ENCODE measurements at places on chromosomes 1 and 21.

DNA sequence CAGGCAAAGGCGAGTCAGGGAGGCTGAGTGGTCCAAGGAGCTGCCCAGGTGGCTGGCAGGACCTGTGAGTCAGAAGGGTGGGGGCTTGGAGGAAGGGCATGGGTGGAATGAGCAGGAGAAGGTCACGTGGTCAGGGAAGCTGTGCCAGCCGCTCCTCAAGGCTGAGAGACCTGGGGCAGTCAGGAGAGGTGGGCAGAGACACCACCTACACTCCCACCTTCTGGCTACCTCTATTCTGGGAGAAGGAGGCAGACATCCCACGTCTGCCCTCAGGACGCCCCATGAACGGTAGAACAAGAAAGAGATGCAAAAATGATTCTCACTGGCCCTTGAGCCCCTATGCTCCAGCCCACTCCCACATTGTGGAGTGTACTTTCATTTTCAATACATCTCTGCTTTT is 151.8 kb upstream of the RAB4A start:
- no peak for DNase-seq

DNA sequence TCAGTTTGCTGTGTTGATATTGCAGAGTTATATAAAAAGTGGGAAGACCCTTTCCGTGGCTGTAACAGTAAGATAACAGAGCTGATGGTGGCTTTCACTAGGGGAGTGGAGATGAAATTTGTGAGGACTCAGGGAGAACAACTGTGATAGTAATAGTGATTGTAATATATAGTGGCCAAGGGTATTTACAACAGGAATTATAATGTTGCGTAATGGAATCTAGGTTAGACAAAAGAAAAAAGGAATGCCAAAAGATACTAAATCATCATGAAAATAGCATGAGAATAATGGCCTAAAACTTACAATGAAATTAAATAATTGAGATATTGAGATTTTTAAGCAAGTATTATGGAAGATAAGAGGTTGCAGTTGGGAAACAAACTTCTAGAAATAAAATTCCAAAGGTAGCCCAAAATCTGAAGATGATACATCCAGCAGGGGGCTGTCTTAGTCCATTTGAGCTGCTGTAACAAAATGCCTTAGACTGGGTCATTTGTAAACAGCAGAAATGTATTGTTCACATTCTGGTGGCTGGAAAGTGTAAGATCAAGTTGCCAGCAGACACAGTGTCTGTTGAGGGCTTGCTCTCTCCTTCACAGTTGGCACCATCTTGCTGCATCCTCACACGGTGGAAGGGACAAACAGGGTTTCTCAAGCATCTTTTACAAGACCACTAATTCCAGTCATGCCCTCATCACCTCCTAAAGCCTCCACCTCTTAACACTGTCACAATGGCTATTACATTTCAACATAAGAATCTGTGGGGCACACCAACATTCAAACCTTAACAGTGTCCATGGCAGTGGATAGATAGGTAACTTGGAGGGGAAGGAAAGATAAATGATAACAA is 711.2 kb downstream of the MRPL39 start:
- no peak for DNase-seq

- no peak for DNase-seq
Observed at GRCh38 chr1:204240233-204240632, 26.4 kb upstream of the GOLT1A start.

- DNase-seq: no peak
Observed at GRCh38 chr1:39927538-39927937, 25.8 kb upstream of the MYCL start.

DNA sequence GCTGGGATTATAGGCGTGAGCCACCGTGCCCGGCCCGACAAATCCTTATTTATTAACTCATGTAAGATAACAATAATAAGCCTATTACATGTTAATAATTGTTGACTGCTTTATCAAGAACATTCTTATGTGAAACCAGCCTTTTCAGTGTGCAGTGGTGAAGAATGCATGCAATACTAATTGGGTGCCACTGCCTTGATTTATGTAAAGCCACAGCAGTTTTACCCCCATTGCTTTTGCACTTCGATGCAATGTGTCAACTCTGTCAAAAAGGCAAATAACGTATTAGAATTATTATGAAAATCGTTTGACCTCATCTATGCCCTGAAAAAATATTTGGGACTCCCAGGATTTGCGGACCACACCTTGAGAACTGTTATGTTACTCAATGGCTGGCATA is 18.3 kb downstream of the NPR1 start:
- DNase-seq: no peak

DNA sequence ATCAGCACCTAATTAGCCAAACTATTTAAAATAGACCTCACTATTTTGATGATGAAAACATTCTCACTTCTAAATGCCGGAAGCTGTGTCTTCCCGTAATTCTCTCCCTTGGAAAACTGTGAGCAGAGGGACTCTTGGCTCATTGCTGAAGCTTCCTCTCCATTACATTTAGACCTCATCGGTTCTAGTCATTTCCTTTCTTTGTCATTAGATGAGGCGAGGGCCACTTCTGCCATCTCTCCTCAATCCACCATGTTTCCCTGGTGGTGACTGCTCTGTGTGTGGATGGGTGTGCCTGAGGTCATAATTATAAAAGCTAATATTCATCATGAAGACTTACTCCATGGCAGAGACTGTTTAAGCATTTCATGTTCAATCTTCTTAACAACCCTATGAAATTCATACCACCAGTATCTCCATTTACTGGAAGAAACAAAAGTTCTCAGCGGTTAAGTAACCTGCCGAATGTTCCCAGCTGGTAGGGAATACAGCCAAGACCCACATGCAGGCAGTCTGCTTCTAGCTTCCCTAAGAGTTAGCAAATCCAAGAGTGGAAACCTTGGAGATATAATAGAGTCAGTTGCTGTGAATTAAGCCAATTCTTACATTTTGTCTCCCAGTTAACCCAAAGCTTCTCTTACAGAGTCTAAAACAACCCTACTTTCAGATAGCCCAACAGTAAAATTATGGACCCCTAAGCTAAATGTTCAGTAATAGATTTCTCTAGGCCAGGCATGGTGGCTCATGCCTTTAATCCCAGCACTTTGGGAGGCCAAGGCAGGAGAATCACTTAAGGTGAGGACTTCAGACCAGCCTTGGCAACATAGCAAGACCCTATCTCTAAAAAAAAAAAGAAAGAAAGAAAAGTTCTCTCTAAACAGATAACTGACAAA is 156.2 kb downstream of the ZBTB18 start:
- no peak for DNase-seq

GRCh38 chr1:89635825-89636815 is 3.2 kb downstream of the LRRC8C start:
- DNase-seq: no peak

GRCh38 chr1:55055084-55055882 is 15.9 kb downstream of the PCSK9 start:
- no peak for DNase-seq

DNA sequence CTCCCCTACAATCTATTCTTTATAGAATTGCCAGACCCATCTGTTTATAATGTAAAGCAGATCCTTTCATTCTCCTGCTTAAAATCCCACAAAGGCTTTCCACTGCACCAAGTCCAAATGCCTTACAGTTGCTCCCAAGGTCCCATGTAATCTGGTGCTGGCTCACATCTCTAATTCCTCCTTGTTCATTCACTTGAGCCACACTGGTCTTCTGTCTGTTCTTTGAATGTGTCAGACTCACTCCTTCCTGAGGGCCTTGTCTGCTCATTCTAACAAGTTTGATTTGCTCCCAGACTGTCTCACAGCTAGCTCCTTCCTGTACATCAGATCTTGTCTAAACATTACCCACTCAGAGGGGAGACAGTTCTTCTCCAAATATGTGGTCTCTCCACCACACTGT is 38.9 kb downstream of the ALG14 start:
- no peak for DNase-seq

- no peak for DNase-seq
Observed at GRCh38 chr1:107342316-107342715, 201.5 kb downstream of the NTNG1 start.

- DNase-seq: no peak
Observed at GRCh38 chr1:10599194-10599861, 124.6 kb downstream of the PEX14 start.

- no peak for DNase-seq
Observed at GRCh38 chr1:49364676-49365075, 588.0 kb upstream of the BEND5 start.

GRCh38 chr1:52947490-52947889 is 20.4 kb downstream of the SCP2 start:
- DNase-seq: no peak

- DNase-seq: no peak
Observed at GRCh38 chr1:207875532-207875931, 35.4 kb downstream of the CD34 start.

DNA sequence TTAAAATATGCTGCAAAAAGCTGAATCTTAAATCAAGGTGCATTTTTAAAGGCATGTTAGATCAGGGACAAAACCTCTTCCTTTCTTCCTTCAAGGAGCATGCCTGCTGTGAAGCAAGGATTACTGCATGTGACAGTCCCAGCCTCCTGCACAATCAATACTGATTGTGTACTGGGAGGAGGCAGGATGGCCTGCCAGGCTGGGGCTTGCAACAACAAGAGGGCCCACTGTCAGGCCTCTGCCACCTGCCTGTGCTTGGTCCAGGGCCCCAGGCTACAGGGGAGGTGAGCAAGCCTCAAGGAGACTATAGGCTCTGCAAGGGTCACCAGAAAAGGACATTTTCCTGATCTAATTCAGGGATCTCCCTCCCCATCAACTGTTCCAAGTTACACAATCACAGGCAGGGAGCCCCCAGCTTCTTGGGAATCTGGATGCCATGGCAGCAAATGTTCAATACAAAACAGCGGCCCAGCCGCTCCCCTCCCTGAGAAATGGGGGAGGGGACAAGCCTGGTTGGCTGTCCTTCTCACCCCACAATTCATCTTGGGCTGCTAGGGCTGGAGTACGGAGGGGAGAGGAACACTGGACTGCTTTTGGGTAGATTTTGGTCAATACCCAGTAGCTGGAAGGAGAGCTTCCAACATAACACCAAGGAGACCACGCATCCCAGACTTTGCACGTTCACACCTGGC is 76.7 kb downstream of the SSBP3 start:
- no peak for DNase-seq

- no peak for DNase-seq
Observed at GRCh38 chr1:197092491-197093023, 25.5 kb upstream of the F13B start.

GRCh38 chr1:221444346-221444745 is 297.5 kb downstream of the DUSP10 start:
- DNase-seq: no peak

GRCh38 chr1:157390651-157391050 is 161.7 kb downstream of the FCRL5 start:
- DNase-seq: no peak

GRCh38 chr1:231630558-231631205 is 4.1 kb downstream of the DISC1 start:
- no peak for DNase-seq

DNA sequence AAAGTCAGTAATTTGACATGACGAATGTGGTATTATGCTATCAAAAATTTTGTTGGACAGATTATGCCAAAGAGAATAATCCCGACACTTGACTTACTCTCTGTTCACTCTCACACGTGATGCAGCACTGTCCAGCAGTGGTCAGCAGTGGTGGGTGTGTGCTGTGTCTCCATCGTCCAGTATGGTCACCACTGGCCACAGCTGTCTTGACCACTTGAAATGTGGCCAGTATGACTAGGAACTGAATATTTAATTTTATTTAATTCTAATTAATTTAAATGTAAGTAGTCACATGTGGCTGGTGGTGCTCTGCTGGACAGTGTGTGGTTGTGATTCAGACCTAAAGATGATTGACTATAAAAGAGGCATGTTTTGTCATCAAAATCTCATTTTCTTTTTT is 24.0 kb downstream of the URB2 start:
- no peak for DNase-seq

- no peak for DNase-seq
Observed at GRCh38 chr1:111082421-111083203, 57.3 kb downstream of the DRAM2 start.

DNA sequence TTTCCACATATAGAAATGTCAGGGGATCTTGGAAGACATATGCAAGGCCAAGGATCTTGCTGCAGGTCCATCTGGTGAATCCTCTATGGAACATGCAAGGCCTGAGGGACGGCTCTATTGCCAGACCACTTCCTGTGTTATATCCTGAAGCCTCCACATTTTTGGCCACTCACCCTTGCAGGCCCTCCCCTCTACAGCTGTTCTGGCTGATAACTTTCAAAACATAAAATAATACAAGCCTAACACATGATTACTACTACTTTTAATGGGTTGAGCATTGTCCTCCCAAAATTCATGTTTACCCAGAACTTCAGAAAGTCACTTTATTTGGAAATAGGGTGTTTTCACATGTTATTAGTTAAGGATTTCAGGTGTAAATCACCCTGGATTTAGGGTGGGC is 18.5 kb upstream of the LYPLAL1 start:
- DNase-seq: no peak

GRCh38 chr1:116151739-116152576 is 40.8 kb downstream of the MAB21L3 start:
- peak; percentile 59 for DNase-seq

DNA sequence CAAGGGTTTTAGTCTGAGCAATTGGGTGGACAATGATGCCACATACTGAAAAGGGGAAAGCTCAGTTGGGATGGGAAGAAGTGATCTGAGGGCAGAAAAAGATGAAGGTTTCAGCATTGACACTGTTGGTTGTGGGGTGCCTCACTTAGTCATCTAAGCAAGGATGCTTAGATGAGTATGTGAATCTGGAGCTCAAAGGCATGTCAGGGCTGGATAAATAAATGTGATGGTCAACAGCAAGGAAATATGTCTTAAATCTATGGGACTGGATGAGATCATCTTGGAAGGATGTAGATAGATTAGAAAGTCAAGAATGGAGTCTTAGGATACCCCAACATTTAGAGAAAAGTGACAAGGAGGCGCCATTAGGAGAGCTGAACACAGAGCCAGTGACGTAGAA is 114.6 kb downstream of the ZBTB18 start:
- no peak for DNase-seq

DNA sequence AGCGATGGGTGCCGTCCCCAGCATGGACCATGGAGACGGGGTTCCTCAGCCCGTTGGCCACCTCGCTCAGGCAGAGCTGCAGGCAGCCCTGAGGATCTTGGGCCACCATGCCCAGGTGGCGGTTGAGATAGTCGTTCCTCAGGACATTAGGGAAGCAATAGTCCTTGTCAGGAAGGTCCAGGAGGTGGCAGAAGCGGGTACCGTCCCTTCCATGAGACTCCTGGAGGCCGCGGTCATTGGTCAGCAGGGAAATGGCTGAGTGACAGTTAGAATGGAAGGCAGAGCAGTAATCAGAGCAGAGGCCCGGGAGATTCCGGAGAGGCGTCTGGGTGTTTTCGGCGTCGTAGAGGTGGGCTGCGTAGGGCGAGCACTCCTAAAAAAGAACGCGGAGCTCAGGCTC is 4.1 kb downstream of the HHIPL2 start:
- no peak for DNase-seq

- DNase-seq: no peak
Observed at GRCh38 chr1:246394121-246394520, 113.0 kb downstream of the SMYD3 start.

DNA sequence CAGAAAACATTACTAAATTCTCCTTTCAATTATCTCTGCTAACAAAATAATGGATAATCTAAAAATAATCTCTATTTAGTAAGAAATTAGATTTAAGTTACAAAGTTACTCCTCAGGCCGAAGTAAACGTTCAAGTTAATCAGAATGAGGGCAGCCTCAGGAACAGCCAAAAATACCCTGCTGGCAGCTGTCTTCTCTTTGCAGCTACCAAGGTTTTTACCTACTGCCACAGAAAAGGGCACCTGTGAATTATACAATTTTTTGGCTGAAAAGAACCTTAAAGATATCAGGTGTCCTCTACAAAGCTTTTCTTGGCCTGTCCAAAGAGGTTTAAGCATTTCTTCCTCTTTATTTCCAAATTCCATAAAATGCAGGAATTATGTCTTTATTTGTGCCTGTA is 84.4 kb downstream of the AKT3 start:
- DNase-seq: no peak

GRCh38 chr21:46255758-46256337 is 27.3 kb upstream of the LSS start:
- no peak for DNase-seq

Data from activated naive CD8-positive, alpha-beta T cell treated with anti-CD3 and anti-CD28 coated beads, Interleukin-2, amount 50 U/mL, for 16 hours (primary cell).